PC-3 (cell line): ENCODE measurements at places on chromosomes 2 and 18.

DNA sequence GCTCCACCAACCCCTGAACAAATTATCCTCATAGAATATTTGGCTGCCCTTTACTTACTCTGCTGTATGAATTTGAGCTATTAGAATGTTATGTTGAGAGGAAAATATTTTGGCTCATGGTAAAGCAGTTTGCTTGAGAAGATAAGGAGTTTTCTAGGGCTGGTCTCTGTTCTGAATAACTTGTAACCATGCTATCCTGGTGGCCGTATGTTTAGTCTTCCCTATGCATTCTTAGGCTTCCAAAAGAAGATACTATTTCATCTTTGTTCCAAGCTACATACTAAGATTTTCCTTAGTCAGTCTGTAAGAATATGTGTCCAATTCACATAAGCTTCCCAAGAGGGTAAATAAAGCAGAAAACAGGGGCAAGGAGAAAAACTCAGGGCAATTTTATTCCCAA lies 1105.1 kb upstream of the PIK3C3 start:
- no peak for DNase-seq

DNA sequence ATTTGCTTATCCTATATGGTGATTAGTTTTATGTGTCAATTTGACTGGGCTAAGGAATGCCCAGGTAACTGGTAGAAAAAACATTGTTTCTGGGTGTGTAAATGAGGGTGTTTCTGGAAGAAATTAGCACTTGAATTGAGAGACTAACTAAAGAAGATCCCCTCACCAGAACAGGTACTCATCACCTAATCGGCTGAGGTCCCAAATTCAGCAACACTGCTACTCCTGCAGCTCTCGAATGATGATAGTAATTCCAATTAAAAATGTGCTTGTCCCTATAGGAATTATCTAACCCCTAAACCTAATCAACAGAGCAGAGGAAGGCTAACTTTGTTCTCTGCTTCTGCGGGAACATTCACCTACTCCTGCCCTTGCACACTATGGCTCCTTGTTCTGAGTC lies 464.5 kb upstream of the CHST9 start:
- no peak for DNase-seq

- no peak for DNase-seq
Measured at GRCh38 chr18:25724997-25725396, 365.4 kb downstream of the SS18 start.

GRCh38 chr18:77121523-77121922 lies 11.1 kb downstream of the MBP start:
- no peak for DNase-seq

GRCh38 chr2:49004036-49004626 lies 150.2 kb downstream of the FSHR start:
- DNase-seq: no peak

- no peak for DNase-seq
Measured at GRCh38 chr2:11827547-11827946, 81.1 kb downstream of the LPIN1 start.

DNA sequence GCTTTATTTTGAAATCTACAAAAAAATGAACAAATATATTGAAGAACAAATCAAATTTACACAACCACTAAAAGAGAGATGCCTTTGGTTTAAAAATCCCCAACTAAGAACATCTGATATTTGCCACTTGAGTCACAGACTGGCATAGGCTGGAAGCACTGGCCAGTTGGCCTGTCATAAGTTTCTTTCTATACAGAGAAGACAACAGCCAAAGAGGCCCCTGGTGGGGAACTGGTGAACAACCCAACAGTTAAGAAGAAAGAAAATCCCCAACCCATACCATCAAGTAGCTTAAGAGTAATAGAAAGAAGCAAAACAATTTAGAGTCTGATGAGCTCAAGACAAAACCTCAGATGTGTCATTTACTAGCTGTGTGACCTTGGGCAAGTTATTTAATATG lies 45.5 kb downstream of the OSR1 start:
- peak; percentile 61 for DNase-seq

DNA sequence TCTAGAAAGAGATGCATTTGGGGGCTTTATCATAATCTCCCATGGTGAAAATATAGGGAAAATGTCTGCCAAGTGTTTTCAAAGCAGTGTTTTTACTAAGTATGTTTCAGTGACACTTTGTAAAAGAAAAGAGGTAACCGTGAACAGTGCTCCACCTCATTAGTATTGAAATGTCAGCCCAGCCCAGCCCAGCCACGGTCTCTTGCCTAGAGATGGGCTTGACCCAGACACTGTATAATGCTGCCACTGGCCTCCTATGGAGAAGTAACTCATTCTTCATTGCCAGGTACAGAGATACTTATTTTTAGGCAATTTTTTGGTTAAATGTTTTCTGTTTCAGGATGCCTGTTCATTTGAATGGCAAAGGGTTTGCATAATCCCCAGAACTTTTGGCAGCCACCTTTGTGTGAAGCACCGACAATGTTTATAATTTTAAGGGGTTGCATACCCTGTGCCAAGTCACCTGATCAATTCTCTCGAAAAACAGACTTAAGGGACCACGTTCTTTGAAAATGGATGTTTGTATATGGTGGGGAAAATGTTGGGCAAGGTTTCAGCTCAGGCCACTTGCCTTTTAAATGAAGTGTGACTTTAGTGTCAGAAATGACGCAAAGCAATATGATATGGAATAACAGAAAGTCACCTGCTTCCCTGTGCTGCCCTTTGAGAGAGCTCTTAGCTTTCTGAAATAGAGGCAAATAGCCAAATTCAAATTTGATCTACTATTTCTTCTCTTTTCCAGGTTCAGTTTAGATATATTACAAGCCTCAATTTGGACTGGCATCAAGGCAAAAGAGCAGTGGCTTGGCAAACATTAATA lies 314.5 kb upstream of the RGPD4 start:
- DNase-seq: no peak

GRCh38 chr2:85802354-85803103 lies 48.7 kb downstream of the ATOH8 start:
- DNase-seq: peak; percentile 30

GRCh38 chr2:9179572-9180201 lies 26.9 kb upstream of the ASAP2 start:
- peak; percentile 97 for DNase-seq

GRCh38 chr2:130884503-130884902 lies 47.8 kb downstream of the ARHGEF4 start:
- DNase-seq: no peak

DNA sequence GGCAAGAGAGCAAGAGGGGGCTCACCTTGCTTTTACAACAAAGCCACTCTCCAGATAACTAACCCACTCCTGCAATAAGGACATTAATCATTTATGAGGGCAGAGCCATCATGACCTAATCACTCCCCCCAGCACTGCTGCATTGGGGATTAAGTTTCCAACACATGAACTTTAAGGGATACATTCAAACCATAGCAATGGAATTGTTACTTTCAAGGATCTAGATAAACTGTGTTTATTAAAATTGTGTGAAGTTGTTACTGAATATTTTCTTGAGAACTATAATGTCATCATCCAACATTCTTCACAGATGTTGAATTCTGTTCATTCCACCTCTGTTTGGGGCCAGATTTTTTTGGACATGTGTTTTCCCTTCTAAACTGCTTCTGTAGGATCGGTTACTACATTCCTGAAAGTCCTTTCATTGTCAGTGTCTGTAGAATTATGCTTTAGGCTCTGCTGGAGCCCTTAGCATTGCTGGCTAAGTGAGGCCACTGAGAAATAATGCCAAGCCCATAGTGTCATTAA lies 50.4 kb downstream of the SPATS2L start:
- no peak for DNase-seq

DNA sequence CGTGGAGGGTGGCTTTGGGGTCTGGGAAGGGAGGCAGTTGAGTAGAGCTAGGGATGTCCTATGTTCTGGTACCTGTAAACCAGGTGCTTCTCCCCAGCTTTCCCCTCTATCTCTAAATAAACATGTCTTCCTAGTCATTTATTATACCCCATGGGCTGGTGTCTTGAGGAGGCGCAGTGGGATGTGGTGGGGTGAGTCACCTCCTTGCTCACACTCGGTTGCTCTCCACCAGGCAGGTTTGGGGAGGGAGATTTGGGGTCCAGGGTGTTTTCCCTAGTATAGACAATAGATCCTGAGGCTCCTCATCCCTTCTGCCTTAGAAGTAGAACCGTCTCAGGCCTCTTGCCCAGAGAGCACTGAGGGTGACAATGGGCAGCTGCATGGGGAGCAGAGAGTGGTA lies 5.1 kb downstream of the PSD4 start:
- DNase-seq: no peak

GRCh38 chr2:19879120-19879519 lies 22.7 kb downstream of the TTC32 start:
- DNase-seq: no peak

DNA sequence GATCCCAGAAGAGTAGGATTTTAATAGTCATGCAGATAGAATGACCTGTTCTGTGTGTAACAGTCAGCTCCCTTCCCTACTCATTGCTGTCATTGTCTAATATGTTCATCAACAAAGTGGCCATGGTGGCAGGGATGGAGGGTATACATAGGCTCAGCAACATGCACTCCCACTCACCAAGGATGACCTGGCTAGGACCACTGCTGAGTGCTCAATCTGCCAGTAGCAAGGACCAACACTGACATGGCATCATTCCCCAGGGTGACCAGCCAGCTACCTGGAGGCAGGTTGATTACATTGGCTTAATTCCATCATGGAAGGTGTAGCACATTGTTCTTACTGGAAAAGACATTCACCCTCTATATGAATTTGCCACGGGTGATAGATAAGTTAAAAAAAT lies 401.7 kb upstream of the CELF4 start:
- no peak for DNase-seq
